ENCODE measurements at places on chromosomes 12 and 14.
A peak's percentile ranks its signal among the peaks of the same experiment; 100 is the strongest.

DNA sequence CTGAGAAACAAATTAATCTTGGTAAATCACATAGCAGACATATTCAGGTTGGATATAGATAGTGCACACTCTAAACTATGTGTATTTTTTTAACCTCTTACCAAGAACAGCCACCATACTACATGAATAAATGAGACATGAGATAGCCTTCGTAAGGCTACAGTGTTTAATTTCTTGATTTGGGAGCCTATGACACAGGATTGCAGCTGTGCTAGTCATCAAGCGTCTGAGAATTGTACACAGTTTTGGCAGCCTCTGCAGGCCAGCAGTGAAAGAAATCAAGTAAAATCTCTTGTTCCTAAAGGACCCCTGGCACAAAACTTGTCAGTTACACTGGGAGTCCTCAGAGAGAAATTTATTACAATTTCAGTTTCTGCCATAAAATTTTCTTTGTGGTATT is 236.1 kb downstream of the C12orf50 start:
- DNase-seq, result no peak

DNA sequence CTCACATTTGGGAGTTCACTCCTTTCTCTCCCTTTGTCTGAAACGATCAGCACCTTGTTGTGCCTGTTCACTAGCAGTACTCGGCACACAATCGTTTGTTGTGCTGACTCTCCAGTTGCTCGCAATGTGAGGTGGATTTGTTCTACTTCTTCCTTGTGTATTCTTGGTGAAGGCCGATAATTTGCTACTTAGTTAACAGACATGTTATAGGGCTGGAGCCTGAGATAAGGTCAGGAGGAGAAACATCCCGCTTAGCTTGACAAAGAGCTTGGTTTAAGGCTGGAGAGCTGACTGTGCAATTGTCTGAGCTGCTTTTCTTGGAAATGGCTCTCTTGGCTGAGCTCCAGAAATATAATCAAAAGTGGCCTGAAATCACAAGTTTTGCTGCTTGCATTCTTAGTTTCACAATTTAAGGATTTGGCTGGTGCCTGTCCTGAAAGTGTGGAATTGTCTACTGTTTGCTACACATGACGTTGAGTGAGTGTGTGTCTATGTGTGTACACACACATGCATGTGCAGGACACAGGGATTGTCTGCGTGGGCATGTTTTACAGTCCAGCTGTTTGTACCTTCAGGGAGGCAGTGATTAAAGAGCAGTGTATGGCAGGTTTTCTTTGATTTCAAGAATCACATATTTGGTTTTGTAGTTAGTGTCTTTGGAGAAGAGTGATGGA is 77.7 kb downstream of the ARF6 start:
- peak; percentile 64 for DNase-seq

DNA sequence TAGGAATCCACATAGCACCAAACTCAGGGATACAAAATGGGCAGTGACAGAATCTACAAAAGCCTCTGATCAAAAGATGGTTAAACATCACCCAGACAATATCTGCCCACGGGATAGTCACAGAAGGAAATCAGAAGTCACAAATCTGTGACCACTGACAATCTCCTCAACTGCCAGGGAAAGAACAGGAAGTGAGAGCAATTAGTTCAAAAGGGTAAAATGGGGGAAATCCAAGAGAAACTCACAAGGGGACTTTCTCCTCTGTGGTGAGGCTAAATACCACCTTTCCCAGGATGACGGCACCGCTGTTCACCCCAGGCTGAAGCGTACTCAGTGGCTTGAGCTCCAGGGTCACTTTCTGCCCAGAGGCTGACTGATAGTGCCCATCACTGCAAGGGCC is 10.7 kb downstream of the TTC5 start:
- no peak for DNase-seq

GRCh38 chr14:75453817-75454434 is 26.1 kb downstream of the JDP2 start:
- no peak for DNase-seq

- no peak for DNase-seq
Observed at GRCh38 chr14:26729851-26730250, 132.0 kb upstream of the NOVA1 start.

DNA sequence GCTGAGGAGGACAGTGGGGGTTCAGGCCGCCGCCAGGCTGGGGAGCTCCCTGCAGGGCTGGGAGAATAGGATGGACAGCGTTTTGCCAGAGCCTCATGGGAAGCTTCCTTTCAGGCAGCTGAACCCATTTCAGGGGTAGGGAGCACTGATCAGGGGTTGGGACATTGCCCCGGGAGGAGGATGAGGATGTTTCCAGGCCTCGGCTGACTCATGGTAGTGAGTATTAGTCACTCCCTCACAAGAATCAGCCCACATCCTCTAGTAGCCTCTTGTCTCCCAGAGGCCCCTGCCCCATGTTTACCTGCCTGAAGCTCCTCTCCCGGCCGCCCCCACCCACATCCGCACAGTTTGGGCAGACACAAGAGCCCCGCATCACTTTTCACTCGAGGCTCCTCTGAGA is 89.8 kb downstream of the ZFP36L1 start:
- DNase-seq, result peak; percentile 77

DNA sequence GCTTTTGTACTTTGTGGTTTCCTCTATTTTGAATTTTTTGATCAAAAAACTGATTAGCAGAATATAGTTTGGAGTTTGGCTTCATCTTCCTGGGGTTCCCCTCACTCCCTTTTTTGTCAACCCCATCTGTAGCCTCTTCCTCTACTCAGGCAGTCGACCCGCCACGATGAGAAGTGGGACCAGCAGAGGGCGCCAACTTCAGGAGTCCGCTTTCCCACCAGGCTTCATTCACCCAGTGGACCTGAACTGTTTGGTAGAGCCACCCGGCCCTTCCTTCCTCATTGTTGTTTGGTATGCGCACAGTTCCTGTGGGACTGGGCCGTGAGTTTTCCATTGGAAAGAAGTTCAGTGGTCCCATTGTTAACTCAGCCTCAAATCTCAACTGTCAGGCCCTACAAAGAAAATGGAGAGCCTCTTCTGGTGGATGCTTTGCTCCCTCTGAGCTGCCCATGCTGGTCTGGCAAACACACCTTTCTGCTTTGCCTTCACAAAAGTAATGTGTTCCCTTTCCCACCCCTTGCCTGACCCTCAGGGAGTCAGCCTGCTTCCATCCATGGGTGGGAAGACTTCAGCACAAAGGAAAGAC is 21.7 kb downstream of the TMBIM6 start:
- DNase-seq, result peak; percentile 64

DNA sequence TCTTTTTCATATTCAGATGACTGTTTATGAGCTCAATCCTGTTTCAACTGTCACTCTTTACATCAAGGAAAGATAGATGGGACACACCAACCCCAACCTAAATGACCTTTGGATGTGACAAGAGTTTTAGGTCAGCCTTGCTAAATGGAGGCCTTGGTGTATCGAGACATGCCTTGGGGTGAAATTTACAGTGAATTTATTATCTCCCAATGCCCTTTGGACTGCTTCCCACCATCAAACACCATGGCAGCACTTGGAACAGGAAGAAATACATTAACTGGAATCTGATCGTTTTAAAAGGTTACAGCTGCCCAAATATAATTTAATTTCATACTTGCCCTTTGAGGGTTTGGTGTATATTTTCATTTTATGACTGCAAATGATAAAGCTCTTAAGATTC is 327.6 kb downstream of the SOX5 start:
- no peak for DNase-seq

GRCh38 chr12:28936221-28936620 is 212.9 kb upstream of the FAR2 start:
- no peak for DNase-seq

DNA sequence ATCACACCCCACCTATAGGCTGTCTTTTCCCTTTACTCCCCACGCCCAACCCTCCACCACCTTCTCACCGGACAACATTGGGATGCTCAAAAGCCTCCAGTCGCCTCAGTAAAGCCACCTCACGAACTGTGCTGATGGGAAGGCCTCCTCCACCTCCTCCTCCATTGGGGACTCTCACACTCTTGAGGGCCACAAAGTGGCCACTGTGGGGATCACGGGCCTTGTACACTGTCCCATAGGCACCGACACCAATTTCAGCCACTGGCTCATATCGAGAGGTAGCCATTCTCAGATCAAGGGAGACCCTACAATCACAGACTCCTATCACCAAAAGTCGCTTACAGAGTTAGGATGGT is 700 bp downstream of the CDK4 start:
- no peak for DNase-seq

- no peak for DNase-seq
Observed at GRCh38 chr12:127334365-127334764, 932.6 kb upstream of the TMEM132C start.

GRCh38 chr12:108905725-108906124 is 25.8 kb downstream of the DAO start:
- no peak for DNase-seq

DNA sequence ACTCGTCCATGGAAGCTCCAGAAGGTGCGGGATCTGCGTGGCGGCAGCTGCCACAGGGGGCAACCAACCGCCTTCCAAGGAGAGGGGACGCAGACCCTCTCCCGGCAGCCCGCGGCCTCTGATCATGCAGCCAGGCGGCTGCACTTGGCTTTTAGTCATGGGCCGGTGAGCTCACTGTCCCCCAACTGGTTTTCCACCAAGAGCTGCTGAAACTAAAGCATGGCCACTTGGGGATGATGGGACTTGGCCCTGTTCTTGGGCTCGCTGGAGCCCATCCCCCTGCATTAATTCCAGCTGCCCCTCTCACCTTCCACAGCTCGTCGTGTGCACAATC is 39.1 kb downstream of the CCDC85C start:
- DNase-seq, result no peak

- no peak for DNase-seq
Observed at GRCh38 chr12:3602488-3602887, 111.5 kb downstream of the PRMT8 start.

- DNase-seq, result peak; percentile 85
Observed at GRCh38 chr12:3698218-3698974, 54.5 kb downstream of the CRACR2A start.

DNA sequence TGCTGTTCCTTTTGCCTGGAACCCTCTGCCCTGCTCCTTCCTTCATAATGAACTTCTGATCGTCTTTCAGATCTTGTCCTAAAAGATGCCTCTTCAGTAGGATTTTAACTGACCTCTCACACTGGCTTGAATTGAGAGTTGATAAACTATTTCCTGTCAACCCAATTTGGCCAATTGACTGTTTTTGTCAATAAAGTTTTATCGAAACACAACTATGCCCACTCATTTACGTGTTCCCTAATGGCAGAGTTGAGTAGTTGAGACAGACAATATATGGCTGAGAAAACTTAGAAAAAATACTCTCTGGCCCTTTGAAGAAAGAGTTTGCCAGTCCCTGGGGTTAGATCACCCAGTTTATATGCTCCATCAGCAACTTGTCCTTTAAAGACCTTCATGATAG is 171.7 kb upstream of the TBX3 start:
- DNase-seq, result no peak

DNA sequence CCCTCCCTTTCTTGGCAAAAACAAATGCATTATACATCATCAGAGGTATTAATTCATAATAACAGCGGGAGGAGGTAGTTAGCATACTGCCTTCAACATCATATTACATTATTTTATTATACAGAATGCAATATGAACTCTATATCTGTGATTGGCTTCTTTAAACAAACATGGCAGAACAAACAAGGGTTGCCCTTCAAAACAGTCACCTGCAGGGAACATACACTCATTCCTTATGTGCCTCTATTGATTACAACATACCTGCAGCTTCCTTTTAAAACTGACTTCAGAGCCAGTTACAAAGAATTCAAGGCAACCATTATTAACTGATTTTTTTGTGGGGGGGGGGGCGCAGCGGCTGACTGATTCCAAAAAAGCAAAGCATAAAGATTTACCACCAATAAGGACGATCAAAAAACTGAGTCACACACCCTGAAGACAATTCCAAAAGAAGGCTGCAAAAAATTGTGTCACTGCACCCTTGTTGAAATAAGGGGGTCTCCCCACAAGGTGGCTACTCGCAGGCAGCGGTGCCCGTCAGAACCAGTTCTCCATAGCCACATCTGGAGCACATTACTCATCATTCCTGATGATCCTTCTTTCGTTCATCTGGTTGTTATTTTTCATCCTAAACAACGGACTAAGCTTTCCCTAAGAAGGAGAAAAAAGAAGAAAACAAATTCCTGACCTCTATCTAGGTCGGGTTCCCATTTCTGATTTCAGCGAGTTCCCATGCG is 51.8 kb downstream of the SMUG1 start:
- no peak for DNase-seq

DNA sequence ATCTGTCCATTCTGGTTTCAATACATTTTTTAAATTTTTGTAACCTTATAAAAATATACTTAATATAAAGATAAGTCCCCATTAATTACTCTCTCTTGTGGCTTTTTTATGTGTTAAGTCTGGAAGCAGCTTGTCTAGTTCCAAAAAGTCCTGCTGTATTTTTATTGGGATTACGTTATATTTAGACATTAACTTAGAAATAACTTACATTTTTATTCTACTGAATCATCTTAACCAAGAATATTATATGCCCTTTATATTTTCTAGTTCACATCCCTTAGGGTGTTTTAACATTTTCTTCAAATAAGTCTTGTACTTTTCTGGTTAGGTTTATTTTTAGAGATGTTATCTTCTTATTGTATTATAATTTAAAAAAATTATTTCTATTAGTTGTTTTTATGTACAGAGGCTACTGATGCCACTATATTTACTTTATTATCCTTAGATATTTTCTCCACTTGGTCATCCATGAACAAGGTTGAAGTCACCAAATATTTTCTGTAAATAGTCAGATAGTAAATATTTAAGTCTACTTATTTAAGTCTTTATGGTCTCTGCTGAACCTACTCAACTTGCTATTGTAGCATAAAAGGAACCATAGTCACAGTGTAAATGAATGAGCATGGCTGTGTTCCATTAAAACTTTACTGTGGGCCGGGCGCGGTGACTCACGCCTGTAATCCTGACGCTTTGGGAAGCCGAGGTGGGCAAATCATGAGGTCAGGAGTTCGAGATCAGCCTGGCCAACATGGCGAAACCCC is 132.4 kb upstream of the NEDD1 start:
- DNase-seq, result no peak

GRCh38 chr12:82608706-82609105 is 78.0 kb upstream of the TMTC2 start:
- no peak for DNase-seq

GRCh38 chr12:65875640-65876071 is 51.4 kb downstream of the HMGA2 start:
- peak; percentile 76 for DNase-seq

GRCh38 chr14:79412822-79413221 is 798.5 kb downstream of the DIO2 start:
- DNase-seq, result no peak

- no peak for DNase-seq
Observed at GRCh38 chr12:31298922-31299321, 27.0 kb downstream of the SINHCAF start.

GRCh38 chr12:105968025-105968424 is 170.7 kb downstream of the NUAK1 start:
- no peak for DNase-seq

GRCh38 chr12:64618953-64619590 is 8.8 kb downstream of the RASSF3 start:
- peak; percentile 86 for DNase-seq

Measured in mesenchymal stem cell (in vitro differentiated cells and primary cell).